HCT116 (cell line): ENCODE measurements at places on chromosomes 6 and 20.

GRCh38 chr6:43760210-43761168 lies 9.5 kb upstream of the VEGFA start:
- no peak for DNase-seq

DNA sequence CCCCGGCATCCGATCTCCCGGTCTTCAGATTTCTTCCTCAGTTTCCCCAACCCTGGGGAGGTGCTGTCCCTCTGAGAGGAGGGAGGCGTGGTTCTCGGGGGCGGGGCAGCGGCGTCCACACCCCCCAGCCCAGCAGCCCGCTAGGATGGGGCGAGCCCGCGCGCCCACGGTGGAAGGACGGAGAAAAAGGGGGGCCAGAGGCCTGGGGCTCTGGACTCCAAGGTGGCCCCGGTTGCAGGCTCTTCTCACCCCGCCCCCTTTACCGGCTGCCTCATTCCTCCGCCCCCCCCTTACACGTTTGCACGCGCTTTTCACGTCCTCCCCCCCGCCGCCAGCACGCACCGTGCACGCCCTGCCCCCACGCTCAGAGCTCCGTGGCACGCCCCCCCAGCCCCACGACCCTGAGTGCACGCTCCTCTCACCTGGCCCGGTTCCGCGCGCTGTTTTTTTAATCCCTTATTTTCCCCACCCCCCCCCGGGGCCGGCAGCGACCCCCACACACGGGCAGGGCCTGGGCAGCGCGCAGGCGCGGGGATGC lies 402 bp downstream of the ZBTB12 start:
- no peak for DNase-seq

- DNase-seq = no peak
Observed at GRCh38 chr6:12421596-12421995, 131.4 kb downstream of the EDN1 start.

DNA sequence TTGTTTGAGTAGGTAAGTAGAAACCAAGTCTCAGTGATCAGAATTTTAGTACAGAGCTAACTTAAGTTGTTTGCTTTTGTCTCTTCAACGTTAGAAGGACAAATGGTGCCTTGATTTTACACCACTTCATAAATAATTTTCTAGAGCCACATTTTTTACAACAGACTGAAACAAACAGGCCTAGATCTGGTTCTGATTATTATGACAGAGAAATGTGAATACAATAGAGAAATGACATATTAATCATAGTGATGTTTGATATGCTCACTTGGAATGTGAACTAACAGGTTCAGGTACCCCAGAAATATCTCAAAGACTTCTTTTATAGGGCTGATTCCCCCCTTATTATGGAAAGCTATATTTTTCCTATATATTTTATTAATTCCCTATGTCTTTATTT lies 760.6 kb downstream of the KIF16B start:
- DNase-seq = no peak

- DNase-seq = no peak
Observed at GRCh38 chr6:105880030-105880492, 206.1 kb upstream of the PRDM1 start.

- DNase-seq = no peak
Observed at GRCh38 chr20:48875914-48876240, 45.6 kb upstream of the ARFGEF2 start.

GRCh38 chr6:105678516-105678915 lies 275.6 kb upstream of the PREP start:
- DNase-seq = no peak

GRCh38 chr6:101605874-101606273 lies 212.4 kb downstream of the GRIK2 start:
- DNase-seq = peak; percentile 58

DNA sequence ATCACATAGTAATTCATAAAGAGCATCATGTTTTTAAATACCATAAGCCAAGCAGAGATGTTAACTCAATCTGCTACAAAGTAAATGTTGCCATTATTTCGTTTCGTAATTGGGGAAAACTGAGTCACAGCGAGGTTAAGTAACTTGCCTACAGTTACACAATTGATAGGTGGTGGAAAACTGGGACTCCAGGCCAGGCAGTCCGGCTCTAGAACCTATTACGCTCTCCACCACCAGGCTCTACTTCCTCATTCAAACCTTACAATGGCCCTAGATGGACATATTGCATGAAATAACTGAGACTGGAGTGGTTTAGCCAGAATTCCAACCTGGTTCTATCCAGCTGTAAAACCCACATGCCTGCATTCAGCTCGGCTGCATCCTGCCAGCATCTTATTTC lies 58.2 kb downstream of the LINC00237 start:
- no peak for DNase-seq

GRCh38 chr20:50635676-50636600 lies 55.4 kb downstream of the RIPOR3 start:
- peak; percentile 67 for DNase-seq

GRCh38 chr6:13368731-13369115 lies 40.4 kb upstream of the TBC1D7 start:
- DNase-seq = no peak

- DNase-seq = no peak
Observed at GRCh38 chr20:63625771-63626423, 1.0 kb downstream of the GMEB2 start.

GRCh38 chr6:107763946-107764345 lies 60.2 kb downstream of the SCML4 start:
- DNase-seq = no peak

DNA sequence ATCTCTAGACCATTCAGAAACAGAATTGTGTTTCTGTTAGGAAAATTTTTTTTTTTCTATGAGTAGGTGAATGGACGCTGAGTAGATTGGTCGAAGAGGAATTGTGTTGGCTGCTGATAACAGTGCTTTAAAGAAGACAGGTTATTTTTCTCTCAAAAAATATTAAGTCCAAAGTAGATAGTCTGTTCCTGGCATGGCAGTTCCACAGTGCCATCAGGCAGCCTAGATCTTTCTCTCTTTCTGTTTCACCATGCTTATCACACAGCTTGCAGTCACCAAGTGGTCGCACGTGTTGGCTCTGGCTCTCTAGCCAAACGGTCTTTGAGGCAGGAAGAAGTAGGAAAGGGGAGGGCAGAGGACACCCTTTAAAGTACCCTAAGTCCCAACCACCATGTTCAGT lies 22.4 kb upstream of the SERINC3 start:
- DNase-seq = no peak
